ENCODE measurements at places on chromosomes 12 and 14.

GRCh38 chr14:75277815-75278421 is 710 bp upstream of the FOS start:
- no peak for DNase-seq

DNA sequence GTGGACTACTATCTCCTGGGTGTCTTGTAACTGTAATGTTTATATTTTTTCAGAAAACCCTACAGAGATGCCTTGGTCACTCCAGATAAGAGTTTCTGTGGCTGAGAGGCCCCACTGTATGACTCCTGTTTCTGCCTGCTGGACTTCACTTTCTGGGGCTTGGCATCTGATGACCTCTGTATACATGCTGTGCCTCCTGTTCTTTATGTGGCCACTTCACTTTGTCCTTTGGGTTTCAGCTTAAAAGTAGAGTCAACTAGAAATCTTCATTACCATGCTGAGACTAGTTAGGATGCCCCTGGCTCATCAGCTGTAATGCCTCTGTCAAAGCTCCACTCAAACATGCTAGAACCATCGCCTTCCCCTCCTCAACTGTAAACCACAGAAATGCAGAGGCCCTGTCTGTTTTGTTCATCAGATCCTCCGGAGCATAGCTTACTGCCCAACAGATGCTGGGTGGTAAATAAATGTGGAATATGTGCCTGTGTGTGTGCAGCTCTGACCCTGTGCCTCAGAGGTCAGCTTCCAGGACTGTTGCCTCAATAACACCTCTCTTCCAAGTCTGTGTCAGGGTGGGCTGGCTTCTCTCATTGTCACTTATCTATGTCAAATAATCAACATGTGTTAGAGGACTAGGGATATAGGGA is 25.5 kb downstream of the ZNF664 start:
- DNase-seq = no peak

DNA sequence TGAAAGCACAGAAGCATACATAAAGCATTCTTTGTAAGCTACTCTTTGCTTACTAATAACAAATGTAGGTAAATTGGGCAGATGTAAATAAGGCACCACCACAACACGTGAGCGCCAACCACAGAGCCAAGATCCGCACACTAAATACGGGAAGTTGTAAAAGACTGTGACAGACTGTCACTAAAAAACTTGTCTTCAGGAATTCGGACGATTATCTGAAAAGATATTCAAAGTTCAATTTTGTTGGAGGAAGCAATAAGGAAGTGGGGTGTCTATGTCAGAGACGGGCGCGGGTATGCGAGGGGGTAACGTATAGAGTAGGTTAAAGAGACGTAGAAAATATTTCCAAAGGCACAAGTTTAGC is 1.5 kb upstream of the HSP90B1 start:
- no peak for DNase-seq

GRCh38 chr12:46084666-46085631 is 94.6 kb upstream of the SCAF11 start:
- DNase-seq = no peak

DNA sequence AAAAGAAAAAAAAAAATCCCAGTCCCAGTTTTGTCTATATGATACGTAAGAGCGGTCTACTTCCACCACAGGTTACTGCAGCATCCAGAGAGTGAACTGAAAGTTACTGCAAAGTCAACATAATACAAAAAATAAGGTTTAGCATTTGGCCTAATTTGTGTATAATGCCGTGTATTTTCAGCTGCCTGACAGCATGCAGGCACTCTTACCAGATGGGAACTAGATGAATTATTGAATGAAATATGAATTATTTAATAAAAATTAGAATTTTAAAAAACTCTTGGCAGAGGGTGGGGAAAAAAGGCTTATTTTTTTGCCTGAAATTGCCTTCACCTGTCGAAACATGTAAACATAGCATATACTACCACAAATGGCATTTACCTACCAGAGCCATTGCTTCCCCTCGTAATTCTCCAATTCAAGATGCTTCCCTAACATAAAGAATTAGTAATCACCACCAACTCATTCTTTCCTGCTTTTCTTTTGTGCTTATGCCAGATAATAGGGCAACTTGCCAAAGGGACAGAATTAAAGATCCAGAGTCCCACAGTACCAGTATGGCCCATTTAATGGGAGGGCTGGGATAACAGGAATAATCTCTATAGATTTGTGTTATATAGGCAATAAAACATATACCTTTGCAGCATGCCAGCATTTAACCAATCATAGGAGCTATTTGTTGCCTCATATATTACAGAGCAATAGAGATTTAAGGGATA is 31.1 kb downstream of the ATF7 start:
- DNase-seq = no peak

DNA sequence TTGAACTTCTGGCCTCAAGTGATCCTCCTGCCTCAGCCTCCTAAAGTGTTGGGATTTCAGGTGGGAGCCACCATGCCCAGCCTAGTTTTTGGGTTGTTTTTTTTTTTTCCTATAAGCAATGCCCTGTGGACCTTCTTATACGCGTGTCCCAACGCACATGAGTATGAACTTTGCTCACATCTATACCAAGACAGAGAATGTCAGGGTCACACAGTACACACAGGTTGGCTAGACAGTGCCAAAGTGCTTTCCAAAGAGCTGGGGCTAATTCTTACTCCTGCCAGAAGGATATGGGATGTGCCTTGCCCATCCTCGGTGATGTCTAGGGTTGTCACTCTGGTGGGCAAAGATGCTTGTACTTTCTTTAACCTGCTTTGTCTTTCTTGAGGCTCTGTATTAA is 7.6 kb upstream of the CCDC85C start:
- DNase-seq = no peak

- no peak for DNase-seq
Measured at GRCh38 chr12:40734276-40734675, 42.0 kb downstream of the CNTN1 start.
